ENCODE measurements at places on chromosomes 2 and 18.
A peak's percentile ranks its signal among the peaks of the same experiment; 100 is the strongest.

GRCh38 chr18:9828506-9829396 lies 57.0 kb upstream of the TXNDC2 start:
- DNase-seq, result no peak

GRCh38 chr2:3288470-3289170 lies 89.0 kb downstream of the EIPR1 start:
- no peak for DNase-seq

- peak; percentile 35 for DNase-seq
Observed at GRCh38 chr2:150787353-150788093, 300.1 kb upstream of the RND3 start.

- DNase-seq, result peak; percentile 71
Observed at GRCh38 chr2:218396688-218397462, 2.8 kb upstream of the CTDSP1 start.

GRCh38 chr18:73940721-73941120 lies 206.9 kb downstream of the FBXO15 start:
- no peak for DNase-seq

- DNase-seq, result no peak
Observed at GRCh38 chr2:138503087-138503442, 1.5 kb downstream of the SPOPL start.
